ENCODE measurements at places on chromosomes 7 and 10. TPM values are rescaled to one million over a fixed set of nuclear protein-coding genes. Genes with fewer than 3 reads are reported as not detected.

FOXI2 gene
- total RNA-seq = 0.64 TPM

ATOH7 gene
- total RNA-seq = not detected

ZP3 gene
- total RNA-seq = 4.8 TPM

AKR1C8 gene
- not detected for total RNA-seq

BUB3 gene
- total RNA-seq = 107 TPM

- no peak for DNase-seq
Observed at GRCh38 chr10:48377751-48378530, 71.5 kb downstream of the MAPK8 start.

- DNase-seq = no peak
Observed at GRCh38 chr7:96495751-96496216, 173.9 kb upstream of the SLC25A13 start.

- no peak for DNase-seq
Observed at GRCh38 chr10:27816320-27816719, 70.7 kb upstream of the MKX start.

DNA sequence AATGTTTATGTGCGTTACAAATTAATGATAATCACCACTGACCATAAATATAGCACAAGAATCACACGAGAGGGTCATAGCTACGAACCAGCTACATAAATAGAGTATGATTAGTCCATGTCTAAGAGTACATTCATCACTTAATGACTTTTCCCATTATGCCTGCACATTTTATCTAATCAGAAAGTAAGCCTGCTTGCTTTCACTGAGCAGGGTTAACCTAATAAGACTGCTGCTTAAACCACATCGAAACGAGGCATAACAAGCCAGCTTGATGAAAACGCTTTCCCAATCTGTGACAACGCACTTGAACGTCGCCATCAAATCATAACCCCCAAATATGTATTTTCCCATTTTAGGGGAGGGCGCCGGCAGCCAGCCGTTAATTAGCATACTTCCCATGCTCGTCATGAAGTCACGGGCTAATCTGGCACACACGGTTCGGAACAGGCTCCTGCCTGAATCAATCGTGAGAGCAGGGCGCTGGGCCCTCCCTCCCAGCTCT, 71.5 kb downstream of the EBF3 start:
- no peak for DNase-seq

GRCh38 chr10:70328967-70329366, 45.2 kb upstream of the NPFFR1 start:
- DNase-seq = no peak

DNA sequence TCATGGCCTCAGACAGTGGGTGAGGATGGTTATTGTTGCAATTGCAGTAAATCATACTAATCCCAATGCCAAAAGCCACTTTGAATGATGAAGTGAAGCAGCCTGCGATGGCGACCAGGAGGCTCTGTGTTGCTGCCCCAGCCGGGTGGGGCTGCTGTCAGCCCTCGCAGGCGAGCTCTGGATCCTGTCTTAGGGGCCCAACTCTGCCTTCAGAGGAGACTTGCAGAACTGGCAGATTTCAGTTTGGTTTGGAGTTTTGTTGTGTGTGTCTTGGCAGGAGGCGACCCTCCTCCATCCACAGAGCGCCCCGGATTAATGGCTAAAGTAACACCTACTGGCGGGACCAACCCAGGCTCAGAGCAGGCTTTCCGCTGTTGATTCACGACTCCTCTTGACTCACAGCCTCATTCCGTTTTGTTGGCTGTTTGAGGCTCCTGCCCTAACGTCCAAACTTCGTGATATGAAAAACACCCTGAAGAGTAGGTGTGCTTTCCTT, 67.9 kb upstream of the BMPER start:
- DNase-seq = no peak

DNA sequence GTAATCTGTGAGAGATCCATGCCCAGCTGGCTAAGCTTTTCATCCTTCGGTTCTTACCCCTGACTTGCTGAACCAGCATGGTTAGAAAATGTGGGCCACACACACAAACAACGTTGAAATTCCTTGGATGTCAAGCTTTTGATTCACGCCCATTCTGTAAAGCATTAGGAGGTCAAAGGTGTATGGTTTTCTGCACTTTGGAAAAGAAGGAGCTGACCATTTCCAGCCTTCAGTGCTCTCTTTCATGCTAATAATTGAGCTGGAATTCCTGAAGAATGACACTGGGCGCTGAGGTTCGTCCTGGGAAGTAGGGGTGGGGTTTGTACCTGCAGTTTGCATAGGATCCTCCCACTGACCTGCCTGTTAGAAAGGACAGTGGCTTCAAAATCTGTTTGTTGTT, 23.1 kb downstream of the KLF6 start:
- no peak for DNase-seq

DNA sequence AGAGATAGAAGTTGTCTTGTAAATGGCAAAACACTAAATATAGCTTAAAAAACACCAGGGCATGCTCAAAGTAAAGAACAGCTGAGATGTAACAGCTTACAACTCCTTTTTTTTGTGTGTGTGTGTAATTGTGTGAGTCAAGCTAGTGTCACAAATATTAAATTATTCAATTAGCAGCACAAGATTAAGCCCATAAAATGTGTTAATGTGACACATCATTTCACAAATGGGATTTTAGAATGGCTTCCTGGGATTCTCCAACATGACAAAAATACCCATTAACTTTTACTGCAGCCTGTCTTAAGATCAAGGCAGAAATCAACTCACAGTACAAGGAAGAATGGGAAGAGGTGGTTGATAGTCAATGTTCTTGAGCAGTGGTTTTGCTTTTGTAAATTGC, 251.4 kb downstream of the KIF20B start:
- no peak for DNase-seq

DNA sequence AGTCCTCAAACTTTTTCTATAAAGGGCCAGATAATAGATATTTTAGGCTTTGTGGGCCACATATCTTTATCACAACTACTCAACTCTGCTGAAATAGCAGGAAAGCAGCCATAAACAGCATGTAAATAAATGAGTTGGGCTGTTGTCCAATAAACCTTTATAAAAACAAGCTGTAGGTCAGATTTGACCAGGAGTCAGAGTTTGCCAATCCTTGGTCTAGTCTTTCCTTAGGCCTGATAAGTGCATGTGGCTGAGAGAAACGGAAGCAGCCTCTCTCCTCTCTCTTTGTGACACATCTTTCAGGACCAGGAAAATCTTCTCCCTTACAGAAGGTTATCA, 724.5 kb downstream of the GRID1 start:
- no peak for DNase-seq

- DNase-seq = no peak
Observed at GRCh38 chr10:21668831-21669230, 134.8 kb downstream of the MLLT10 start.

GRCh38 chr7:36153571-36154097, 580 bp downstream of the EEPD1 start:
- DNase-seq = no peak

DNA sequence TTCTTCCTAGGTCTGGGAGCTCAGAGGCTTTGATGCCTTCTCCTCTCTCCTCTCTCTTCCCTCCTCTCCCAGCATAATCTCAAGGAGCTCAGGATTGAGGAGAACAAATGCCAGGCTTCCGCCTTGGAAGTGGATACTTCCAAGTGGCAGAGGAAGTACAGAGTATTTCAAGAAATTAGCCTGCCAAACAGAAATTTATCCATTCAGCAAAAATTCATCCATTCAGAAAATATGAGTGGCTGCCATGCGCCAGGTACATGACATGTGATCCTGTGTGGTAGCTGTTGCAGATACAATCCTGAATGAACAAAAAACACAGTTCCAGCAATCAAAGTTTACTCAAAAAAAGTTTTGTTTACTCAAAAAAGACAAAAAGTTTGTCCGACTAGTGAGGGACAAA, 18.4 kb downstream of the NOLC1 start:
- no peak for DNase-seq

GRCh38 chr7:42095791-42096190, 141.2 kb downstream of the GLI3 start:
- DNase-seq = no peak

- no peak for DNase-seq
Observed at GRCh38 chr7:158018098-158018762, 569.4 kb downstream of the PTPRN2 start.

Data from esophagus squamous epithelium (tissue), 5 donors.